ENCODE measurements at places on chromosomes 1 and 21.

DNA sequence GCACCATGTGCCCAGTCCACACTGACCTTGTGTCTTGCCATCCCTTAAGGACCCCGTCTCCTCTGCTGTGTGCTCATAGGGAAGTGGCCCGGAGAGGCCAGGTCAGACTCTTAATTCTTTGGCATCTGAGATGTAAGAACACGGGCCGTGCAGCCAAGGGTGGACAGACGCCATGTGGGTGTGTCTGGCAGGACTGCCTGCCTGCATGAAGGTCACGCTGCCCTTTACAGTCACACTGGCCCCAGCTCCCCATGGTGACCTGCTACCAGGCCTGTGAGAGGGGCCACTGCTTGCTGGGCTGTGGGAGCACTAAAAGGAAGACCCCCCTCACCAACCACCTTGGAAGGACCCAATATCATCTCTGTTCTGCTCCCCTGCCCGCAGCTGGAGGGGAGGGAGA lies 17.7 kb downstream of the DHRS3 start:
- no peak for DNase-seq

GRCh38 chr1:16986962-16987361 lies 6.5 kb upstream of the MFAP2 start:
- no peak for DNase-seq

- peak; percentile 87 for DNase-seq
Observed at GRCh38 chr1:93672069-93672468, 9.6 kb downstream of the BCAR3 start.

GRCh38 chr1:101198842-101199636 lies 37.8 kb upstream of the S1PR1 start:
- DNase-seq: no peak

DNA sequence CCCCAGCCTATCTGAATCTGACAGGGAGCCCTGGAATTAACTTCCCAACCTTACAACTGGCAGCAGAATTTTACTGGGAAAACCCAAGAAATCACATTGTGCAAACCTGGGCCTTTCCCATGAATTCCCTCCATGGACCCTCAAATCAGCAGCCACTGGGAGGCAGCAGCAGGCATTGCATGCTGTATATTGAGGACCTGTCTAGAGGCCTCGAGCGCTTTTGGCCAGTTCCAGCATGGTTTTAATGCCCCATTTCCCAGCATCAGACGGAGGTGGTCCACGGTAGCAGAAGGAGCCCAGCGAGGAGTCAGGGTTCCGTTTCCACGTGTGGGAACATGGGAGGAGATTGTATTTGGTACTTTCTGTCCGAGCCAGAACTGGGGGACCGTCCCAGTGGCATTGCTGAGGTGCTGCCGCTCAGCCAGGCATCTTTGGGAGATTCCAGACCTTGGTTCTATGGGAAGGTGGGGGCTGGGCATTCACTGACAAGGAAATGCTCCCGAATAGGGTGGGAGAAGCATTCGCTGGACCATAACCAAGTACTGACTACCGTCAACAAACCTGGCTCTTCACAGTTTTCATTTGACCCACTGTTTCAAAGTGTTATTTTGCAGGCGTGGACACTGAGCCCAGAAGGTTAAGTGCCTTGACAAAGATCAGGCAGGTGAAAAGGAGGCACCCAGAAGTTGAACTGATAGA lies 15.9 kb downstream of the BMP8A start:
- no peak for DNase-seq

DNA sequence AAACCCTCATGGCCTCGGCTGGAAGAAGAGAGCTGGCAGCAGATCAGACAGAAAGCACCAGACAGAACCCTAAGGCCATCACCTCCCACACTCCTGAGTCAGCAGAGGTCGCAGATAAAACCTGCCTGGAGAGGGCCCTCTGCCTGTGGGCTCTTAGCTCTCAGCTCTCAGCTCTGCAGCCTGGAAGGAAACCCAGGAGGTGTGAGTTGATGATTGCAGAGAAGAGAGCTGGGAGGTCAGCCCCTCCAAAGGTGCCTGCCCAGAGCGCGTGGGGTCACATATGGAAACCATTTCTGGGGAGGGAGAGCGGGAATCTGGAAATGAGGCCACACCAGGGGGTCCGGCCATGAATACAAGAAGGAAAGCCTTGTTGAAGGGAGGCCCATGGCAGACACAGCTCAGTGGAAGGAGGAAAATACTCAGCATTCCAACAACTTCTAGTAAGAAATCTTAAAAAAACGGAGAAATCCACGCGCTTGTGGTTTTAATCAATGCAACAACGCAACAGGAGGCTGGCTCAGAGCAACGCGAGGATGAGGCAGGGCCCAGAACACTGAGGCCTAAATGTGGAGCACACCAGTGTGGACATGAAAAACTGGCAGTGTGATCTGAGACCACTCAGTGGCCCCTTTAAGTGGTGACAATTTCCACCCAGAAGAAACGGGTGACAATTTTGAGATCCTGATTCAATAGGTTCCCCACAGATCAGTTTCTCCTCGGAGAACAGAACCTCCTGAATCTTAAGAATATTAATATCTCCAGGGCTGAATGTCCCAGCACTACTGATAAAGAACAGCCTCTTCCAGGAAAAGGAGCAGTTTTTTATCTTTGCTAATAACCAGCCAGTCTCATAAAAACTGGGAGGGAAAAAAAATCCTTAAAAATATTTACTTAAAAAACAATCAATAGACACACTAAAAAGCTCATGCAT lies 45.7 kb downstream of the PSMG1 start:
- DNase-seq: peak; percentile 65

GRCh38 chr1:156886583-156887281 lies 6.8 kb upstream of the PEAR1 start:
- no peak for DNase-seq

DNA sequence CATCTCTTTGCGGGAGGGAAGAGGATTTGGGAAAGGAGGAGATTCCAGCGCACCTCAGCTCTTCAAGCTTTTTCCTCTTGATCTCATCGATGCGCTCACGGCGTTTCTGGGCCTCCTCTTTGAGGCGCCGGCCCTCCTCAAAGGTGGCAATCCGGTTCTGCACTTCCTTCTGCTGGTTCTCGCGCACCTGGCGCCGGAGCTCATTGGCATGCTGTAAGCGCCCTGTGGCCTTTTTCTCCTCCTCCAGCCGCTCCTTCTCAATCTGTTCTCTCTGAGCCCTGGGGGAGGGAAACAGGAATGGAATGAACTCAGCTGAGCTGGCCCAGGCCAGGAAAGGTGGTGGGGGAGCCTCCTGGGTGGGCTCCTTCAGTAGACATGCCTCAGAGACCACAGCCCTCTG lies 10.4 kb upstream of the VSIG8 start:
- no peak for DNase-seq

DNA sequence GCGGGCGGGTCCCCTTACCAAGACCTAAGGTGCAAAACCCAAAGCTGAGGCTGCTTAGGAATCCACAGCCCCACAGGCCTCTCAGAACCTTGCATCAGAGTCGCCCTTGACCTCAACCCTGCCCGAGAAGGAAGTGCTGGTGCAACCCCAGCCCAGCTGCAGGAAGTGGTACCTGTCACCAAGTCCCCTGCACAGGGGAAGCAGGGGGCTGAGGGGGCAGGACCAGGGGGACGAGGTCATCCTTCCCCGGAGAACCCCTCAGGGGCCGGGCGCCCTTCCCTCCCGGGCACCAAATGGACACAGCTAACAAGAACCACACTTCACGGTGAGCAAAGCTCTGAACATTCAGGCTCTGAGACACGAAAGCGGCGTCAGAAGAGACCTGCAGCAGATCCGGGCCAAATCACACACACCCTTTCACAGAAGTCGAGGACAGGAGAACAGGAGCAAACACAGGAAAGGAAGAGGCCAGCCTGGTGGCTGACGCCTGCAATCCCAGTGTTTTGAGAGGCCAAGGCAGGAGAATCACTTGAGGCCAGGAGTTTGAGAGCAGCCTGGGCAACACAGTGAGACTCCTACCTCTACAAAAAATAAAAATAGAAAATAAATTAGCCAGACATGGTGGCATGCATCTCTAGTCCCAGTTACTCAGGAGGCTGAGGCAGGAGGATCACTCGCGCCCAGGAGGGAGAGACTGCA lies 6.4 kb downstream of the ITGB2 start:
- no peak for DNase-seq

DNA sequence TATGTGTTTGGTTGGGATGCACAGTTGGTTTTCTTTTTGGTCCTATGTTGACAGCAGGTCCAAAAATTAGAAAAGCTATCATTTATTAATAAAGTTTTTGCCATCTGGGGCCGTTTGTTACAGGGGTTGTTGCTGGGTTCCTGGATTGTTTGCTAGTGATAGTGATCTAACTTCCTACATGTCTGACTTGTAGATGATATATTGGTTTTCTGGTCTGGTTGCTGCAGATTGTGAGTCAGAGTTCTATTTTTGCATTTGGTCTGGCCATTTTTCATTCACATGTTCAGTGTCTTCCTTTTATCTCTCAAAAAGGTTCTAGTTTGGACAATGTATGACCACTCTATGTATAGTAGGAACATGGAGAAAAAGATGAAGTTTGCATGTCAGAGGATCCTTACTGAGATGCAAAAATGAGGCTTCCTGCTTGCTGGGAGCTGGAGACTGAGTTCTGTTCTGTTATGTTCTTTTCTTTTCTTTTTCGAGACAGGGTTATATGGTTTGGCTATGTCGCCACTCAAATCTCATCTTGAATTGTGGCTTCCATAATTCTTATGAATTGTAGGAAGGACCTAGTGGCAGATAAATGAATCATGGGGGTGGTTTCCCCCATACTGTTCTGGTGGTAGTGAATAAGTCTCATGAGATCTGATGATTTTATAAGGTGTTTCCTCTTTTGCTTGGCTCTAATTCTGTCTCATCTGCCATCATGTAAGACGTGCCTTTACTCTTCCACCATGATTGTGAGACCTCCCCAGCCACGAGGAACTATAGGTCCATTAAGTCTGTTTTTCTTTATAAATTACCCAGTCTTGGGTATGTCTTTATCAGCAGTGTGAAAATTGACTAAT lies 4.2 kb upstream of the NVL start:
- DNase-seq: peak; percentile 13

DNA sequence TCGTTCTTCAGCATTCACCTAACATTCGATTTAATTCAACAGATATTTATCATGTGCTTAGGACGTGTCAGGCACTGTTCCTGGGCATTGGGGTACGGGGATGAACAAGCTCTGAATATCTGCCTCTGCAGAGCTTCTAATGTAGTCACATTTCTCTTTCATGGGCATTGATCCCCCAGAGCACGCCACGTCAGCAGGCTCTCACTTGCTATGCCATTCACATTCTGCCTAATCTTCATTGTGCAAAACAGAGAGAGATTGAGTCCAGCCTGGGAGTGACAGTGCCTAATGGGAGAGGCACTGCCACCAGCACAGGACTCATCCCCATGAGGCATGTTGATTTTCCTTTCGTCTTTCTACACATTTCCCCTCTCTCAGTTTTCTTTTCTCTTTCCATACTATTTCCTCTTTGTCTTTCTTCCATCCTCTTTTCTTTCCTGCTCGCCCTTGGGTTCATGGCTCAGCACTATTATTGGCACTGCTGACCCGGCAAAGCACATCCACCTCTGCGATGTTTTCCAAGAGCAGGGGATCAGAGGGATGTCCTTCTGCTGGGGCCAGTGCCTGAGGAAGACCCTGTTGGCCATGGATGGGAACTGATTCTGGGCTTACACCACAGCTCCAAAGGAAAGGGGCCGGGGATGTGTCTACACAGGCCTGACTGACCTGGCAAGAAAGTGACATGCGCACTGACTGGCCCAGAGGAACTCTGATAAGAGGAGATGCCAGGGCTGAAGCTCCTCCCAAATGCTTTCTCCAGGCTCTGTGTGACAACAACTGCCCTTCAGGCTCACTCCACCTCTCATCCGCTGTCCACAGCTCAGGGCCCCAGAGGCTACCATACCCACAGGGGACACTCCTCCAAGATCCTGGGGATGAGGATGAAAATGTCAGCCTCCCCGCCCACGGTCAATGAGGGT lies 195.9 kb downstream of the TOMM20 start:
- no peak for DNase-seq

- no peak for DNase-seq
Observed at GRCh38 chr1:235571482-235571881, 67.2 kb upstream of the B3GALNT2 start.
